NCI-H460 (cell line): ENCODE measurements at places on chromosomes 12 and 14.

- DNase-seq, result no peak
Observed at GRCh38 chr12:52358575-52359350, 8.5 kb downstream of the KRT85 start.

- no peak for DNase-seq
Observed at GRCh38 chr14:102901633-102902032, 20.8 kb upstream of the AMN start.

- no peak for DNase-seq
Observed at GRCh38 chr14:91693346-91693745, 38.5 kb downstream of the CATSPERB start.

DNA sequence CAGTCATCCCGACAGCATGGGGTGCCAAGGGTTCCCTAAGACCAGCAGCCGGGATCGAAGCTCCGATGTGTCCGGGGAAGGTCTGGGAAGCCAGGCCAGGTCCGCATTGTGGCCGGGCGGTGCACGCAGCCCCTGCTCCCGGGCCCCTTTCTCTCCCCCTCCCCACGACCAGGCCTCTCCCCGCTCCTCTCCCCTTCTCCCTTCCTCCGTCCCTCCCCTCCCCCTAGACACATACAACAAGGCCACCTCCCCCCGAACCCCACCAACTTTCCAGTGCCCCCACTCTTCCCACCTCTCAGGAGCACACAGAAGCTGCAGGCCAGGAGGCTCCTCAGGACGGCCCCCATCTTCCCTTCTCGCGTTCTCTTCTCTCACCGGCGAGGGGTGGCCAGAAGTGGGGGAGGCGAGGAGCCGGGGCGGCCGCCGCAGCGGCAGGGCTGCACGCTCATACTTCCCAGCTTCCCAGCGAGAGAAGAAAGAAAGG is 413 bp downstream of the LRP6 start:
- no peak for DNase-seq

- no peak for DNase-seq
Observed at GRCh38 chr12:49190974-49191373, 2.1 kb upstream of the TUBA1A start.

- DNase-seq, result no peak
Observed at GRCh38 chr12:83102499-83102898, 415.8 kb downstream of the TMTC2 start.

- no peak for DNase-seq
Observed at GRCh38 chr14:56162476-56162875, 44.3 kb downstream of the PELI2 start.

DNA sequence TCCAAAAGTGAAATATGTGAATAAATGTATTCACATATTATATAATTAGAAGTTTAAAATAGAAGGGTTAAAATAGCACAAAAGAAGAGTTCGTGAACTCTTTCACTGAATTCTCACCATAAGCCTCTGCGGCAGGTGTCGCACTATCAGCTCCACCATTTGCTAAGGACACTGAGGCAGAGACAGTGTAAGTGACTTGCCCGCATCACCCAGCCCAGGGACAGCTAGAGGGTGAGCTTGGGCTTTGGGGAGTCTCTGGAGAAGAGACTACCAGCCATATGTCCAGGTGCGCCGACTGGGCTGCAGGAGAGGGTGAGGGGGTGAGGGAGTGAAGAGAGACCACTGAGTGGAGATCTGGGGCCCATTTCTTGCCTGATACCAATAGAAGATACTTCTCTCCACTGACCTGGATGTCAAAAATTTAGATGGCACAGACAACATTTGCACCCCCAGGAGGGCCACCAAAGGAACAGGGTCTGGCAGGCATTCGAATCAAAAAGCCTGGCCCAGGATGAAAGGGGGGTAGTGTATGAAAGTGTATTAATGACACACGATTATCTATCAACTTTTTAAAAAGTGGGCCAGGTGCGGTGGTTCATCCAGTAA is 28.5 kb downstream of the FAIM2 start:
- DNase-seq, result no peak

- no peak for DNase-seq
Observed at GRCh38 chr12:99170461-99170860, 477.1 kb upstream of the GARIN6 start.

DNA sequence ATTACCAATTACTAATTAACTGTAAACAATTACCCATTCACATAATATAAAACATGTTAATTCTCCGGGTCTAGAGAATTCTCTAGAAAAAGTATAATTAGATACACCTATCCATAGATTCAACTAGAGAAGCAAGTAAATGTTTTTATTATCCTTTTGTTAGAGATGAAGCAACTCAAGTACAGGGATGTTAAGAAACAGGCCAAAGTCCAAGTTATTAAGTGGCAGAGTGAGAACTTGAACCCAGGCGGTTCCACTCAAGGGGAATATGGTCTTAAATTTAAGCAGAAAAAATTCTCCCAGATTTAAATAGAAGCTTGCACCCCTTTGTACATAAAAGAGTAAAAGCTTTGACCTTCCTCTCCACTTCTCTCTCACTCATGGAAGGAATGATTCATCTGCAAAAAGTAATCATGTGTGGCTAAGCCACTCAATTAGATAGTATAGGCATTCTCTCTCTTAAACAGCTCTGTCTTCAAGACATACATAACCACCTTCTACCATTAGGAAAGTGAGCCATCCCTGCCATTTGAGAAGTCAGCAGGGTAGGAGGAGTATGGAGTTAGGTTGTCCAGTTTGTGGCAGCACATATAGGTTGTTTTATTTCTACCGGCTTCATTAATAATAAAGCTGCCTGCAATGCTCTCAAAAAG is 34.1 kb downstream of the ERGIC2 start:
- DNase-seq, result no peak

DNA sequence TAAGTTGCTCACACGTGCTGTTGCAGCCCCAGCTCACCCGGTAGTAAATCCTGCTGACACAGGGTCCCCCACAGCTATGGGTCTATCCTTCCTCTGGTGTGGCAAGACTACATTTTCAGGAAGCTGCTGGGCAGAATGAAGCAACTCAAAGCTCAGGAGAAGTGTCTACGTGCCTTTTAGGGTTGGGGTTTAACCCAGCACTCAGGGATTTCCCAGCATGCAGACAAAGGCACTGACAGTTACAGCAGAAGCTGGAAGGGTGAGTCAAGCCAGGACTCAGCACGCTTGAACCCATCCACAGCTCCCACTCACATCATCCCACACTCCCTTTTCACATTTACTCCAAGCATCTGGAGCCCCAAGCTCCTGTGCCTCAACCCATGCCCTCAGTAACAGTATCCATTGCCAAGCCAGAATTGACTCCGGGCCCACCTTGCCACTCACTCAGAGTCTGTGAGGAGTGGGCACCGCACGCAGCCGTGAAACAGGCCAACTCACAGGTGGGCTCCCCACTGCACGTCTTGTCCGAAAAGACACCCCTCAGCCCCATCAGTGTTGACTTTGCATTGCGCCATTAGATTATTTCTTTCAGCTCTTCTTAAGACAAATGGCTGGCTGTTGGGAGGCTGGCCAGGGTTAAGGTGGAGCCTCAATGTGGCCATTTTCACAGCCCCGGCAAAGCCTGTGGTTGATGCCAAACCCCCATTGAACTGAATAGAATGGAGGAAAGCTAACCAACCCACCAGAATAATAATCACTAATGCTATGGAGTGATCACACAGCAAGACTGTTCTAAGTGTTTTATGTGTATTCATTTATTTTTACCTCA is 59.6 kb downstream of the ZFP36L1 start:
- no peak for DNase-seq

DNA sequence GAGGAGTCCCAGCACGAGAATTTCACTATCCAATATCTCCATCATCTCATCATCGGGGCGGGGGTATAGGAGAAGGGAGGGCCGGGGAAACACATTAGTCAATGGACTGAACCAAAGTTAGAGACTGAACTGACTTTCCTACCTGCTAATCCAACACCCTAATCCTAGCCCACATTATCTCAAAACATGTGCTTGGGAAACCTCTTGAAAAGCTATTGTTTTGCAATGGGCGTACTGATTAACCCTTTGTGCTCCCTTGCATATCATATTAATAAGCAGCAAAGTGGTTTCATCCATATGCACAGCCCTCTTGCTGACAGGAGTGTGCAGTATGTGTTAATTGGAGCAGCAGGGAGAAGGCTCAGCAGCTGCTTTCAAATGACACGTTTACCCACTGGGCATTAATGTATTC is 125.7 kb upstream of the GRIP1 start:
- DNase-seq, result no peak

- DNase-seq, result no peak
Observed at GRCh38 chr14:99255621-99256482, 16.1 kb downstream of the BCL11B start.

- no peak for DNase-seq
Observed at GRCh38 chr12:3333583-3333982, 157.4 kb upstream of the PRMT8 start.

- no peak for DNase-seq
Observed at GRCh38 chr12:46197883-46198282, 71.0 kb downstream of the SLC38A1 start.

GRCh38 chr14:50037852-50038251 is 78.5 kb downstream of the VCPKMT start:
- no peak for DNase-seq

- DNase-seq, result no peak
Observed at GRCh38 chr14:90487462-90487861, 90.6 kb downstream of the CALM1 start.

- peak; percentile 100 for DNase-seq
Observed at GRCh38 chr12:52280796-52281560, 6.5 kb downstream of the KRT86 start.

GRCh38 chr12:116213014-116213413 is 64.5 kb downstream of the MED13L start:
- DNase-seq, result no peak
